ENCODE measurements at places on chromosomes 1 and 21. TPM values are rescaled to one million over a fixed set of nuclear protein-coding genes. Genes with fewer than 3 reads are reported as not detected.

C1QB gene
- total RNA-seq = not detected

NCAM2 gene
- total RNA-seq = 1.0 TPM

PLEKHA6 gene
- 1.0 TPM for total RNA-seq

MUTYH gene
- total RNA-seq = 18.1 TPM

ST6GALNAC3 gene
- total RNA-seq = 3.6 TPM

BROX gene
- total RNA-seq = 35.1 TPM

TGFB2 gene
- 0.84 TPM for total RNA-seq

PGBD5 gene
- total RNA-seq = under 0.01 TPM

AMPD1 gene
- not detected for total RNA-seq

TFF2 gene
- not detected for total RNA-seq

PCAT6 gene
- 0.89 TPM for total RNA-seq

SLFNL1 gene
- under 0.01 TPM for total RNA-seq

A3GALT2 gene
- total RNA-seq = not detected

MMP23B gene
- 10.4 TPM for total RNA-seq

PI4KB gene
- 76.1 TPM for total RNA-seq

FH gene
- total RNA-seq = 128 TPM

CATSPERE gene
- 0.50 TPM for total RNA-seq

DNAJC8 gene
- 52.5 TPM for total RNA-seq

TMED5 gene
- total RNA-seq = 56.0 TPM

EDN2 gene
- total RNA-seq = not detected

All from bronchus fibroblast of lung (primary cell).